ENCODE measurements at places on chromosomes 16 and 17. TPM values are rescaled to one million over a fixed set of nuclear protein-coding genes. Genes with fewer than 3 reads are reported as not detected.

ABAT gene
- total RNA-seq: 7.5 TPM

SNX20 gene
- total RNA-seq: not detected

ACSM3 gene
- 14.4 TPM for total RNA-seq

KRTAP9-4 gene
- not detected for total RNA-seq

MED9 gene
- total RNA-seq: 11.9 TPM

CA4 gene
- not detected for total RNA-seq

GNGT2 gene
- 0.58 TPM for total RNA-seq

TAX1BP3 gene
- 398 TPM for total RNA-seq

AP2B1 gene
- total RNA-seq: 163 TPM

ABCA6 gene
- 0.14 TPM for total RNA-seq

KRTAP3-1 gene
- not detected for total RNA-seq

HSD3B7 gene
- 11.5 TPM for total RNA-seq

TERB1 gene
- total RNA-seq: 0.27 TPM

PIPOX gene
- total RNA-seq: 0.34 TPM

CCR7 gene
- total RNA-seq: not detected

NPTX1 gene
- total RNA-seq: 0.07 TPM

BEAN1 gene
- 6.7 TPM for total RNA-seq

CACNB1 gene
- 7.1 TPM for total RNA-seq

SEC14L5 gene
- not detected for total RNA-seq

PRR15L gene
- 0.92 TPM for total RNA-seq

Data from kidney epithelial cell (primary cell).